ENCODE measurements at places on chromosomes 7 and 10.

DNA sequence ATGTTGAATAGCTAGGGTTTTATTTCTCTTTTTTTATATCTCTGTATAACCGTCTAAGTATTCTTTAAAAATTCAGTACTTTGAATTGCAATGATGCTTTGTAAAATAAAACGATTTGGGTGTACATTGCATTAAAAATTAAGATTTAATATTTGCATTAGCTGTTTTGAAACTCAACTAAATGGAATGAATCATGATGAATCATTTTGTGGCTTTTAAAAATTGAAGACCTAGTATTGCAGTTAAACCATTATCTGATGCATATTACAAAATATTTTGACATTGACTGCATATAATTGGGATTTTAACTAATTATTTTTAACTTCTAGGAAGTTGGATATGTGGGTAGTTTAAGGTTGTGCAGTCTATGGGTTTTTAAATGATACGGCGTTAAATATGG lies 314.0 kb downstream of the CDK14 start:
- no peak for DNase-seq

DNA sequence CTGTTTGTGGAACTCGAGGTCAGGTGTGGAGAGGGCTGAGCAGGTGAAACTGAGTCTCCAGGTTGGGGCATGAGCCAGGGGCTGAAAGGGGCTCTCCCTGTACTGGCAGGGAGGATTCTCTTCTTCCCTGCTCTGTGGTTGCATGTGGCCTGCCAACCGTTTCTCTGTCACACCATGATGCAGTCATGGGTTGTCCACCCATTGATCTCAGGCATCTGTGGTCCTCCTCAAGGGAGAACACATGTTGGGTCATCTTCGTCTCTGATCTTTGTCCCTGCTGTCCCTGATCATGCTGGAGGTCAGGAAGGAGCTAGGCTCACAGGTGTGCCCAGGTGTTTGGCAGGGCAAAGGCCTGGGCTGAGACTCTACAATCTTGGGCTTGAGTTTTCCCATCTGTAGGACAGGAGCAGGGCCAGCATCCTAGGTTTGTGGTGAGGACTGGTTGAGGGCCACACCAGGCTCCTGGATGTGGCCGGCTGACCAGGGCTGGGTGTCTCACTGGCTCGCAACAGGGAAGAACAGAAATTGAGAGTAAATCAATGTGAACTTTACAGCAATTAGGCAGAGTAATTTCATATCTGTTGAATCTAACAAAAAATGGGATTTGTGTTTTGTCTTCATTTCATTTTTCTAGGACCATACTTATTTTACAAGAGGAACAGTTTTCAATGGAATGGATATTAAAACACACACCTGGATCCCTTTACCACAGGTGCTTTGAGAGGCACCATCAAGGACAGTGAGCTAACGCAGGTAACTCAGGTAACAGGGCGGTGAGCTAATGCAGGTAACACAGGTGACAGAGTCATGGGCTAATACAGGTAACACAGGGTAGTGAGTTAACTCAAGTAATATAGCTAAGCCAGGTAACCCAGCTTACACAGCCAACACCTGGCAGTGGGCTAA lies 58.5 kb upstream of the IGFBP3 start:
- DNase-seq, result peak; percentile 55

DNA sequence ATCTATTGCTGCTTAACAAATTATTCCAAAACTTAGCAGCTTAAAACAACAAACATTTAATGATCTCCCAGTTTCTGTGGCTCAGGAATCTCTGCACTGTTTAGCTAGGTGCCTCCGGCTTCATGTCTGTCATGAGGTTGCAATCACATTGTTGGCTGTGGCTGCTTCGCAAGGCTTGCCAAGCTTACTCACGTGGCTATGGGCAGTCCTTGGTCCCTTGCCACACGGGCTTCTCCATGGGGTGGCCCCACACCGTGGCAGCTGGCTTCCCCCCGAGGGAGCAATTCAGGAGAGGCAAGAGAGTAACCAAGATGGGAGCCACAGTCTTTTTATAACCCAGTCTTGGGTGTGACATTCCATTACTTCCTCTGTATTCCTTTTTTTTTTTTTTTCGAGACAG lies 67.4 kb downstream of the NEURL1 start:
- no peak for DNase-seq

- DNase-seq, result no peak
Measured at GRCh38 chr7:69633122-69633831, 35.0 kb downstream of the AUTS2 start.

DNA sequence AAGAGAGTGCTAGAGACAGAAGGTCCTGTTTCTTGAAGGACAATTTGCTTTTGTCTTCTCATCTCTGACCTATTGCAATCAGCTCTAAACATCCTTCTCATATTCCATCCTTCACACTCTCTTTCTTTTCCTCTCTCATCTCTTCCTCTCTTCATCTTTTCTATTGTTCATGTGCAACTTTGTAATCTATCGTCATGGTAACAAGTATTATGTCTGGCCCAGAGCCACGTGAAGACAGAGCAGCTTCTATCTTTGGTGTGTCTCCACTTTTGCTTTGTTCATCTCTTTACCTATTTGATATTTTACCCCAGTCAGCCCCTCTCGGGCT lies 104.9 kb upstream of the ABCB5 start:
- DNase-seq, result no peak

GRCh38 chr7:103307503-103308231 lies 10.4 kb downstream of the PMPCB start:
- no peak for DNase-seq

DNA sequence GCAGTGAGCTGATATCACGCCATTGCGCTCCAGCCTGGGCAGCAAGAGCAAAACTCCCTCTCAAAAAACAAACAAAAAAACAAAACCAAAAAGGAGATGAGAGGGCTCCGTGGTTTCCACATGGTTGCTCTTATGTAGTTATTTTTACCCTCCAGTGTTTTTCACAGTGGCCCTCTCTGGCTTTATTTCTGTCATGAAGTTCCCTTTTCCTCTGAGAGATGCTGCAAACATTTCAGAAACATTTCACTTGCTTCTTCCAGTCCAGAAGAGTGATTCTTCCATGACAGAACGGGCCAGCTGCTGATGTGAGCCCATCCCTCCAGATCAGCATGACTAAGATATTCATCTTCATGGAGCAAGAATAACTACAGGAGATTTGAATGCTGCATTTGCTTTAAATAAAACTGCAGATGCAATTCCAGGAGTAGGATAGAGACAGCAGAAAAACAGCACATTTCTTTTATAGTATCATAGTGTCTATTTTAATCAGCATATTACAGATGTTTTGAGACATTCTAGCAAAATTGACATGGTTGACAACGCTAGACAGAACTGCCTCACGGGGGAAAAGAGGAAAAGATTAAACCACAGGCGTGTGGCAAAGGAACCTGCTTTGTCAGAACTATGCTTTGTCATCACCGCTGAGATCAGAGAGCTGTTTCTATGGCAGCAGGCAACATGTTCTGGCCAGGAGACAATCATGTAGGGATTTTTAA lies 40.3 kb downstream of the NRCAM start:
- DNase-seq, result peak; percentile 95

DNA sequence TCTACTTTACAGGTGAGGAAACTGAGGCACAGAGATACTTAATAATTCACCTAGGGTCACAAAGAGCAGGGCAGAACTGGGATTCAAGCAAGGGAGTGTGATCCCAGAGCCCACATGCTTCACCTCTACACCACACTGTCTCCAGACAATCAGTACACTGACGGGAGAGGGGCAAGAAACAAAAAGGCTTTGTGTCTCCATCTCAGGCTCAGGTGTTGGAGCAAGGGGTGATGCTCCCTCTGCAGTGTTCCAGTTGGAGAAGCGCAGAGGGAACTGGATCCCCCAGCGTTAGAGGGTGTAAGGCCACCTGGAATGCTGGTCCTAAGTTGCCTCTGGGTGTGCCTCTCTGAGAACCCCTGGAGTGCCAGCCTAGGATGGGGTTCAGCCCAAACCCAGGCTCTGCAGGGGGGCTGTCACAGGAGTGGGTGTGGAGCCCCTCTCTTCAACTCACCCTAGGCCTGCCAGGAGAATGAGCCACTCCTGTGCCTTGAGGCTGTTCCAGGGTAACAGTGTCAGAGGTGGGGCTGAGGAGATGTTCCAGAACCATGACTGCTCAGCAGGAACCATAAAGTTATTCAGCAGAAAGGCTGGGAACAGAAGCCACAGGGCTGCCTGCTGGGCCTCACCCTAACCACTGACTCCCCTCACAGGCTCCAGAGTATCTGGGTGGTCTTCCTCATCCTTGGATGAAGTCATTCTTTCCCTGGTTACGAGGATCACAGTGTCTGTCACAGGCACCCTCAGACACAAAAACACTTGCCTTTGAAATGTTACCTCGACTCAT lies 5.5 kb downstream of the RBP4 start:
- no peak for DNase-seq

GRCh38 chr10:78778444-78779338 lies 290.1 kb upstream of the ZMIZ1 start:
- DNase-seq, result no peak

DNA sequence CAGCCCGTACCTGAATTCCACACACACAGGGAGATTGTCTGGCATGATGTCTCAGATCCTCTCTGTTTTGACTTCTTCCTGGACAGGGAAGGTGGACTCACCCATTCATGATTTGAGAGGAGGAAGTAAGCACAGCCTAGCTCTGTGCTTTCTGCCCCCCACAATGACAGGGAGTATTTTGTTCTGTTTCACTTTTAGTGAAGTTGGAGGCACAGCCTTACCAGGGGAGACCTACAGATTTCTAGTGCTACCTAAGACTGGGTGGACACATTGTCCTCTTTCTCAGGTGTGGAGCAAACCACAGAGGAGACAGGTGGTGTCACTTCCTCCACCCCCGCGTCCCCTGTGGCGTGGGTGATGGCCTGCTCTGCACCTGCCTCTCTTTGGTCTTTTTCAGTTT lies 408.6 kb upstream of the PFKP start:
- DNase-seq, result no peak

DNA sequence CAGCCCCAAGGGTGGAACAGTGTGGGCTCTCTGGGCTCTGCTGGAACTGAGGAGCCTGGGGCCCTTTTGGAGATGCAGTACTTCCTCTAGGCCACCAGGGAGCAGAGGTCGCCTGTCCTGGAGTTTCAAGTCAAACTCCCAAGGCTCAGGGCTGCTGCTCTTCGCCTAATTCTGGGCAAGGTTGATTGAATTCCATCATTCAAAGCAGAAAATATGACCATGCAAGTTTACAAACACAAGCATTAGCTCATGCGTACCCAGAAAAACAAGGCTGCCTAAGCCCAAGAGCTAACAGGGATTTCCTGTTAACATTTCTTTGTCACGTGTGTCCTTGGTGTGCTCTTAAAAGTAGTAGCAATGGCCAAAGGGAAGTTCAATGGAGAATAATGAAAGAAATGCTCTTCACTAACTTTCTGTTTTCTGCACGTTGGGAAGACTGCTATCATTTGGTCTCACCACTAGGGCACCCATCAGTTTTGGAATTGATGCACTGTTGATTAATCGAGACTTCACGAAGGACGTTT lies 20.1 kb downstream of the LDB3 start:
- peak; percentile 58 for DNase-seq

DNA sequence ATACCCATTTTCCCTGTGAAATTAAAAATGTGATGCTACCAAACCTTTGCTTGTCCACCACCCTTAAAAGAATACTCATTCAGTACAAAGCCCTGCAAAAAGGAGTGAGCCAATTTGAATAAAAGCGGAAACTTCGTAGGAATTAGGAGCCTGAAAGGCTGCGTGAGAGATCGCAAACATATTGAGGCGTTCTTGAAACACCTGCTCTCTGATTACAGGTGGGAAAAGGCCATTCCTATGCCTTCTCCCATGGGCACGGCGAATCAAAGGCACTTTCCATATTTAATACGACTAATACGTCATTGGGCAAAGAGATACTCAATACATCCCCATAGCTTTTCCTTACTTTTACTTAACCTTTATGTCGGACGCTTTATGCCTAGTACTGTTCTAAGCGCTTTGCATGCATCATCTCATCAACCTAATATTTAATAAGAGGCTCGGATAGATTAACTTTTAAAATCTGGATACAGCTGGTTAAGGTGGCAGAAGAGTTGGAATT lies 30.9 kb upstream of the KMT2E start:
- no peak for DNase-seq

- DNase-seq, result no peak
Measured at GRCh38 chr7:508461-509170, 11.0 kb downstream of the PDGFA start.
